Thoracic aorta (tissue), 2 donors: ENCODE measurements at places on chromosomes 16 and 17. TPM values are rescaled to one million over a fixed set of nuclear protein-coding genes. Genes with fewer than 3 reads are reported as not detected.

The CCL7 gene
- total RNA-seq: 1.3 TPM

DNA sequence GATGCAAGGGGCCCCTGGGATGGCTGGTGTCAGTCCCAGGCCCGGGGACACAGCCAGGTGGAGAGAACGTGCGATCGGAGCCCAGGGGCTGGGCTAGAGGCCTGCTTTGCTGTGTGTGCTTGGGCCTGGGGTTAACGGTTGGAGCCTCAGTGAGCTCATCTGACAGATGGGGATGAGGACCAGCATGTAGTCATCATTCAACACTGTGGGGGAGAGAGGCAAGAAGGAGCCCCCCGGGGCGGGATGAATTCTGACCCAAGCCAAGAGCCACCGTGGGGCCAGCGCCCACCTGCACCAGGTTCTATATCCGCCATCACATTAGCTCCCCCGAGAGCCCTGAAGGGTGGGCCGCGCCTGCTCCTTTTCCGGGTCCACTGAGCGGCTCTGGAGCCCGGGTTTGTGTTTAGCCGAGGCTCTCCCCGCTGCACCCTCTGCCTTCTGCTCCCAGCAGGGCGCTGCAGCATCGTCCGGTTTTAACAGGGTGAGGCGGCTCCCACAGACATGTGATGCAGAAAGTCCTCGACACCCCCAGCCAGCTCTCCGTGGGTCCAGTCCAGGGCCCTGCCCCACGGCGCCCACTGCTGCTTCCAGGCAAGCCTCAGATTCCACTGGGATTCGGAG, 365.7 kb downstream of the SEC14L1 start:
- no peak for DNase-seq

DNA sequence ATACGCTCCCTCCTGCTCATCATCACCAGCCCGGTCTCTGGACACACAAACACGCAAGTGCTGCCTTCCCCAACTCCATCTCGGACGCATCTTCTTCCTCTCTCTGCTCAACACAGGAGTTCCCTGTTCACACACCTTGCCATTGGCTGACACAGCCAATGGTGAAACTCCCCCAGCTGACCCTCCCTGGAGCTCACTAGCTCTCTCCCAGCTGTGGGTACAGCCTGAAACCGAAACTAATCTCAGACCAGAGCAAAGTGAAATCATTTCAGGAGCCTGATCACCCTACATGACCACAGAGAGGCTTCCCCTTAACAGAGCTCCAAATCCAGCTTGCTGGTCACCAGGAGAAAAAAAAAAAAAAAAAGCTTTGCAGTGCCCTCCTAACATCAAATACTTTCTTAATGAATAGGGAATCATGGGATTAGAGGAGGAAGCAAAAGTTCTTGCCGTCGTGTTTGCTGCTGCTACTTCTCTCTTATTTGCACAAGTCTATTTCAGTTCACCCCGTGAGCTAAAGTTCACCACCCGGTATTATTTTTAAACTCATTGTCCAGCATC, 8.3 kb downstream of the CUEDC1 start:
- no peak for DNase-seq

GRCh38 chr17:80750263-80750662, 205.6 kb downstream of the RPTOR start:
- no peak for DNase-seq

GRCh38 chr17:59372138-59372751, 40.8 kb downstream of the YPEL2 start:
- DNase-seq: no peak

DNA sequence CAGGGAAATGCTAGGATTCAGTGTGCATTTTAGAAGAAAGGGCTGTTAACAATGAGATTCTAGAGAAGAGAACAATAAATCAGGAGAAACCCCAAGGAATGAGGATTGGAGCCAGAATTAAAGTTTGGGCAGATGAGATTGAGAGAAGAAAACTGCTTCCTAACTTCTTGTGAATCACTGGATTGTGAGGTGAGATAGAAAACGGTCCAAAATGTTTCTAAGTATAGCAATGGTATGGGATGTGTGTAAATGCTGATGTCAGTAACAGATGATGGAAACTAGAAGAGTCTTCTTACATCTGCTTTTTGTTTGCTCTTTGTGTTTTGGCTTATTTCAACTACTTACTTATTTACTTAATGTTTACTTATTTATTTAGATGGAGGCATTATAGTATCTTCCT, 123.0 kb downstream of the KCNJ2 start:
- no peak for DNase-seq

The C1QTNF8 gene
- total RNA-seq: 7.0 TPM

DNA sequence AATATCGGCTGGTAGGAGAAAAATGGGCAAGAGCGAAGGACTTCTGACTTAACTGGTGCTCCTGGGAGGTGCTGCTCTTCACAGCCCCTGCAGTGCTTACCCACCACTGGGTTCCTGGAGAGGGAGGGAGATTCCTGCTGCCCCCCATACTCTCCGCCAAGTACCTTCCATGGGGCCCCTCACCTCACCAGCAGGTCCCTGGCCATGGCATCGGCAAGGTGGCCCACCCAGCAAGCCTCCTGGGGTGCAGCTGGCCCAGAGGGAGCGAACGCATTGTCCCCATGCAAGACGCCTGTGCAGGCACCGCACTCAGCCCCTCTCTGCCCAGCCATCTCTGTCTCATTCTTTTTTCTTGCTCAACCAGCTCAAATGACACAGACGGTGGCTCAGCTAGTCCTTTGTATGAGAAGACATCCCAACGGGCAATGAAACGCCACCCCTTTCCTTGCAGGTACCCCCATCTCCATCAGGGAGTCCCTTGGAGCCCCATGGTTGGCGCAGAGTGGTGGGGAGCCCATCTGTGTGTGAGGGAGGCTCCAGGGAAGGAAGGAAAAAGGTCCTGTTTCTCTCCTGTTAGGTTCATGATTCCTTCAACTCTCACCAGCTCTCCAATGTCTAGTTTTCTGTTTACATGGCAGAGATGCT, 9.6 kb upstream of the ALDH3A1 start:
- DNase-seq: no peak

DNA sequence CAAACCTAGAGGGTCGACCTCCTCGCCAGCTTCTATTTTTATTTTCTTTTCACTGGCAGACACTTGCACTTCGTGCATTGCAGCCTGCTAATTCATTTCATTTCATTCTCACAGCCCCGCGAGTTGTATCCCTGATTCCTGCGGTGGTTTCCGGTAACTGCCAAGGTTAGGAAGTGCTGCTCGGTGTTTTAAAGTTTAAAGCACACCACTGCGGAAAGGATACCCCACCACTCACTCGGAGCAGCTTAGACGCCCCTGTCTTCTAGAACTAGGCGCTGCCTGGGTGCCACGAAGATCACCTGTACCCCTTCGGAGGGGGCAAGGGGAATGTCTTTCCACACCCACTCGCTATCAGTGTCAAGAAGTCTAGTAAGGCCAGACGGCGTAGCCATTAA, 509 bp downstream of the CNEP1R1 start:
- no peak for DNase-seq

- no peak for DNase-seq
Observed at GRCh38 chr16:77782694-77783093, 5.7 kb upstream of the VAT1L start.
